ENCODE measurements at places on chromosomes 16 and 17.

DNA sequence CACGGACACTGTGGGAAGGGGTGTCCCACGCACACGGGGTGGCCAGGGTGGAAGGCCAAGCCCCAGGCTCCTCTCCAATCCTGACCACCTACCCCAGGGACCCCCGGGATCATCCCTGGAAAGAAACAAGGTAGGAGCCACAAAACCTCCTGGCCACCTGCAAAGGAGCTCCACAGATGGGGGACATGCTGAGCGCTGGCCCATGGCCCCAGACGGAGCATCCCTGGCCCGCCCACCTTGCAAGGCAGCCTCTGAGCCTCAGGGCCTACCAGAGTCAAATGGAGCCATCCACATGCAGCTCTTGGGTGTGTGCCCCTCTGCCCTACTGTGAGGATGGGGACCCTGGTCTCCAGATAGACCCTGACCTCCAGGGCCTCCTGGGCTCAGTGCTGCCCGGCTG is 16.3 kb downstream of the SLC38A10 start:
- DNase-seq: no peak

DNA sequence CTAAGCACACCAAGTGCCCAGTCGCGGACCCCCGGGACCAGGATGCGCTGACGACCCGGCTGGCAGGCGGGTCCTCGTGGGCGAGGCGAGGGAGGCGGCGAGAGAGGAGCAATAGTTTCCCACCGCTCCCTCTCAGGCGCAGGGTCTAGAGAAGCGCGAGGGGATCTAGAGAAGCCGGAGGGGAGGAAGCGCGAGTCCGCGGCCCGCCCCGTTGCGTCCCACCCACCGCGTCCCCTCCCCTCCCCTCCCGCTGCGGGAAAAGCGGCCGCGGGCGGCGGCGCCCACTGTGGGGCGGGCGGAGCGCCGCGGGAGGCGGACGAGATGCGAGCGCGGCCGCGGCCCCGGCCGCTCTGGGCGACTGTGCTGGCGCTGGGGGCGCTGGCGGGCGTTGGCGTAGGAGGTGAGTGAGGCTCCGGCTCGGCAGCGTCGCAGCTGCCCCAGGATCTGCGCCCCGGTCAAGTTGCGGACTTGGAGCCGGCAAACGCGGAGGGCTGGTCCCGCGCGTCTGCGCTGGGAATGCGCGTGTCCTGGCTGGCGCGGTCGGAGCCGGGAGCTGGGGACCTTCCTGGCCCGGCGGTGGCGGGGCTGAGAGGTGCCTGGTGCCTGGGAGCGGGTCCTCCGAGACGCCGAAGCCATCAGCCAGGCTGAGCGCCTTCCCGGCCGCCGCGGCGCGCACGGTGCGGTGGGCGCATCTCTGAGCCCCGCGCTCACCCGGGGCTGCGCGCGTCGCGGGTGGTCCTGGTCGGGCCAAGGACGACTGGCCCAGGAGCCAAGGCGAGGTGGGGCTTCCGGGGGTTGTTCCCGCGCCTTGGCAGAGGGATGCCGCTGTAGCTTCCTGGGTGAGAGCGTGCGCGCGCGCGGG is at the start of gene ITGB3:
Gene ITGB3 (plus strand): TSS at position 287 of the 862 bp plus-strand sequence. CDS start 35 bp downstream, at position 322.
- DNase-seq: peak; percentile 91

GRCh38 chr16:89248196-89248982 is 30.9 kb downstream of the ZNF778 start:
- DNase-seq: no peak

DNA sequence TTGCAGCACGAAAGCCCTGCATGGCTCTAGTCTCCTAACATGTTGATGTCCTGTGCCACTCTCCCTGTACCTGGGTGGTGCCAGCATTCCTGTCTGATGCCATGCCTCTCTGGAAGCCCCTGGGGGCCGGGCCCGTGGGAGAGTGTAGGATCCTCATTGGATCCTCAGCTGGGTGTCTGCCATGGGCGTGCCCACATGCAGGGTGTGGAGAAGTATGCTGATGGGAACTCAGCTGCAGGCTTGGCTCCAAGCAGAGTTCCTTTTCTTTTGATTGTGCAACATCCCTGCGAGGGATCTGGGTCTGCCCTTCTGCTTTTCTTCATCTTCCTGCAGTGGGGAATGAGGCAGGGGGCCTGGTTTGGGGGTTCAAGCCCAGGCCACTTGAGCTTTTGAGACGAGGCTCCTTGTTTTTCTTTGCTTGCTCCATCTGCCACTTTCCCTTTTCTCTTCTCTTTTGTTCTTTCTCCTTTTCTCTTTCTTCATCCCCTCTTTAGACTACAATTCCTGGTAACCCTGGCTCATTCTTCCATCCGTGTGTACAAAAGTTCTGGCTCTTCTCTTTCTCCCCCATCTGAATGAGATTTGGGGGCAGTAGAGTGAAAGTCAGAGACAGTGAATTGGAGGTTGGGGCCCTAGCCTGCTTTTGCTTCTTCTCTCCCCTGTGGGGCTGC is 32.9 kb downstream of the KSR1 start:
- DNase-seq: peak; percentile 54

DNA sequence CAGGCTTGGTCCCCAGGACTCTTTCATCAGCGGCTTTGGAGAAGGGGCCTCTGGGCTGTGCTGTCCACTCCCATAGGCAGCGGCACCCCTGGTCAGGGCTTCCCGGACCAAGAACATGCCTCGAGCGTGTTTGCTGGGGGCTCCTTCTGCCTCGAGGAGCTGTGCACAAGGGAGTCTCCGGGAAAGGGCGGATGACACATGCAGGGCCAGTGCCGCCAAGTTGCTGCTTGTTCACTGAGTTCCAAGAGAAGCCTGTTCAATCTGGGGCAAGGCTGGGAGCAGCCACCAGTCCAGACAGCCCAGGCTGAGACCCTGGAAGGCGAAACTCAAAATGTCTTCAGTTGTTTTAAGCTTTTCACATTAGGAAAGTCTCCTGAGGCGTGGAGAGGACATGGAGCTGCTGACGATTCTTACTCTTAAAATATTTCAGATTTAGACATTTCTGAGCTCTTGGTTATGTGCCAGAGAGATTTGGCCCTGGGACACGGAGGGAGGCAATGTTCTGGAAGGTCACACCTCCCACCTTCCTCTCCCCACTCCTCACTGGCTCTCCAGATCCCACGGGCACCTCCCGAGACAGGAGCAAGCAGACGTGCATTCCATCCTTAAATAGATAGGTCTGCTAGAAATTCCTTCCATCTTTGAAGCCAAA is 84.5 kb upstream of the ZNF469 start:
- DNase-seq: no peak

- DNase-seq: no peak
Measured at GRCh38 chr16:73315645-73316044, 267.7 kb upstream of the ZFHX3 start.

DNA sequence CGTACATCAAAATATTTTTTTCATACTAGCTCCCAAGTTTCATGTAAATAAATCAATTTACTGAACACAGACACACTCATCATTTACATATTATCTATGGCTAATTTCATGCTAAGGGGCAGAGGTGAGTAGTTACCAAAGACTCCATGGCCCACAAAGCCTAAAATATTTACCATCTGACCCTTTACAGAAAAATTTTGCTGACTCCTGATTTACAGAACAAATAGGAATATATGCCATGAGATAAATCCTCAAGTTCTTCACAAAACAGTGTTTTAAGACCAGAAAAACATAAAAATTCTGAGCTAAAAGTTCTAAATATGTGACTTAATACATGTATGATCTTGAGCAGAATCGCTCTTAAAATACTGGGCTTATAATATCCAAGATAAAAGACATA is 36.6 kb upstream of the PHLPP2 start:
- DNase-seq: no peak

DNA sequence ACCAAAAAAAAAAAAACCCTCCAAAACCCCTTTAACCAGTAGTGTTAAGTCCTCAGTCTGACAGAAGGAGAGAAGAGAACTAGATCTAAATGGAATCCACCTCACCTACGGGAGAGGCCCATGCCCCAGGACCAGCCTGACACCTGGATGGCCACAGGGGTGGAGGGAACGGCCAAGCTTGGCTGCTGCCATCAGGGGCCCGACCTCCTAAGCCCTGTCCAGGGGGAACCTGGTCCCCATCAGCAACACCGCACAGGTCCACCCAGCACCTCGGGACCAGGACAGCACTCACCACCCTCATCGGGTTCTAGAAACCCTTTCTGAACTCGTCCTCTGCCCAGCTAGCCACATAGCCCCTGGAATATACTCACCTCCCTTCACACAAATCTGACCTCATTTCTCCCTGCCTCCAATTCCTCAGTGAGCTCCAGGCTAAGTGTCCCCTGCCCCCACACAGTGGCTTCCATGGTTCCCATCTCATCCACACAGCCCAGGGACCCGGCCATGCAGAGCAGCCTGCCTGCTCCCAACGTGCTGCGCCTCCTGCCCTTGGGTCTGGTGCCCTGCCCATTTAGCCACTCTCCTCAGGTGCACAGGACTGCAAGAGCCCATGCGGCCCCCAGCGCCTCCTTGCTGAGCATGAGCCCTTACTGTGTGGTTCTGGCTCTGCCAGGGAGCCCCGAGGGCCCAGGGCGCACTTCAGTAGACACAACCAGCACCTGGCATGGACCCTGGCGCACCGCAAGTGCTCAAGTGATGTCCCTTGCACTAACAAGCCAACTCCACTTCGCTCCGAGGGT is 18.3 kb upstream of the CYTH1 start:
- no peak for DNase-seq

GRCh38 chr17:47980541-47980940 is 9.6 kb downstream of the CDK5RAP3 start:
- peak; percentile 75 for DNase-seq

GRCh38 chr16:25257956-25258860 is 563 bp upstream of the ZKSCAN2 start:
- DNase-seq: peak; percentile 99

DNA sequence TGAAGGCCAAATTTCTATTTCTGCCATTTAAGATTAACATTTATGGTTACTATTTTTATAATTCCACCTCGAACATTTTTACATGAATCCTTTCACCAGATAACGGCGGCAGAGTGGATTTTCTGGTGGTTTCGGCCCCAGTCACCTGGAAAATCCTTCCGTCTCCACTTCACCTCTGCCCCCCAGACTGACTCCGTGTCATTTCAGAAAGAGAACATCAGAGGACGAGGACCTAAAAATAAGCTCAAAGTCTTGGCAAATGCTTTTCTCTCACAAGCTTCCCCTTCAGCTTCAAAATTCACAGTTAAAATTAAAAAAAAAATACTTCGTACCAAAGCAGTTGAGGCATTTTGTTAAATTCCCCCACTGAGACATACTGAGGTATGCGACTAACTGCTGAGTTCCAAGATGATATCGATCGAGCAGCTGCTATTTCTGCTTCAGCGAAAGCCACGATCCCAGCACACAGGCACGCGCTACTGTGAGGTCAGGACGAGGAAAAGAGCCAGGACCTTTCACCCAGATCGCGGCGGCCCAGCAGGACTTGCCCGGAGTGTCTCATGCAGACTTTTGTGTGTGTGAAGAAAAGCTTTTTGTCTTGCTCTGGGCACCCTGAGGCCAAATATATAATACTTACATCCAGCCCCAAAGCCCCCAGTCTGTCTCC is 36.8 kb downstream of the ASPA start:
- DNase-seq: no peak

DNA sequence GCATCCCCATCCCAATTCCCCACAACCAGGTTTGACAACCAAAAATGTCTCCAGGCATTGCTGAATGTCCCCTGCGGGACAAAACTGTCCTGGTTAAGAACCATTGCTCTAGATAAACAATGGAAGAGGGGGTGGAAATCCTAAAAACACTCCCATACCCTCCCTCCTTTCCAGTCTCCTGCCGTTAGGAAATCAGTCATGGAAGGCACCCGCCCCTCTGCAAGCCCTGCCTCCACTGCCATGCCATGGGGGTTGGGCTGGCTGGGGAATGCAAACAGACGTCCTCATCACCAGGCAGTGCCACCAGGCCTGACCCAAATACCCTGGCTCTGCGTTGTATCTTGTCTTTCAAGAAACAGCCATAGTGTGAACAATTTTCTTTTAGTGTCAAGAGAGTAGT is 57.5 kb downstream of the CYTH1 start:
- peak; percentile 63 for DNase-seq

DNA sequence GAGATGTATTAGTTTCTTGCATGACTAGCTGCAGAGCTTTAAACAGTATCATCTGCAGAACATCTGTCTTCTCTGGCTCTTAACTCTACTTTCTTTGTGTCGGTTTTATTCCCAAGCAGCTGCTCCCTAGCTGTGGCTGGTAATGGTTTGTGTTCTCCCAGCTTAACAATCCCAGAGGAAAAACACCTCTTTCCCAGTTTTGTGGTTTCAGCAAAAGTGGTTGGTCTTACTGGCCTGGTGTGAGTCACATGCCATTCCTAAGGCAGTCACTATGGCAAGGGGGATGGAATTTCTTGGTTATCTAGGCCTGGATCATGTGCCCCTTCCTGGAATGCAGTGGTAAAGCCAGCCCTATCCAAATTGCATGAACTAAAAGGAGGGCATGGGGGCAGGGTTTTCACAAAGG is 27.5 kb downstream of the OMG start:
- no peak for DNase-seq
